ENCODE measurements at places on chromosomes 2 and 18. TPM values are rescaled to one million over a fixed set of nuclear protein-coding genes. Genes with fewer than 3 reads are reported as not detected.
A peak's percentile ranks its signal among the peaks of the same experiment; 100 is the strongest.

DNA sequence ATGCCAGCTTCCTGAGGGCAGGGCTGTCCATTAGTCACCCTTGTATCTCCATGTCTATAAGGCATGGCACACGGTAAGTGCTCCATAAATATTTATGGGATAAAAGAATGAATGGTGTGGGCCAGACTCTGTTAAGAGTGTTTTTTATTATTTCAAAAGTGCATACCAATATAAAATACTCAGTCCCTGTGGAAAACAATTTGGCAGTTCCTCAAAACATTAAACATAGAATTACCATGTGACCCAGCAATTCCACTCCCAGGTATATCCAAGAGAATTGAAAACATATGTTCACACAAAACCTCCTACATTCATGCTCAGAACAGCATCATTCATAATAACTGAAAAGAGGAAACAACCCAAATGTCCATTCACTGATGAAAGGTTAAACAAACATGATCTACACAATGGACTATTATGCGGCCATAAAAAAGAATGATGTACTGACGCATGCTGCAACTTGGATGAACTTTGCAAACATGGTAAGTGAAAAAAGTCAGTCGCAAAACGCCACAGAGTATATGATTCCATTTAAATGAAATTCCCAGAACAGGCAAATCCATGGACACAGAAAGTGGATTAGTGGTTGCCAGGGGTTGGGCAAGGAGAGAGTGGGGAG is 69.1 kb upstream of the TCF7L1 start:
- no peak for DNase-seq

GRCh38 chr2:154447727-154448418 is 250.6 kb upstream of the KCNJ3 start:
- no peak for DNase-seq

- DNase-seq, result no peak
Observed at GRCh38 chr2:145739681-145740080, 1219.8 kb upstream of the ZEB2 start.

DNA sequence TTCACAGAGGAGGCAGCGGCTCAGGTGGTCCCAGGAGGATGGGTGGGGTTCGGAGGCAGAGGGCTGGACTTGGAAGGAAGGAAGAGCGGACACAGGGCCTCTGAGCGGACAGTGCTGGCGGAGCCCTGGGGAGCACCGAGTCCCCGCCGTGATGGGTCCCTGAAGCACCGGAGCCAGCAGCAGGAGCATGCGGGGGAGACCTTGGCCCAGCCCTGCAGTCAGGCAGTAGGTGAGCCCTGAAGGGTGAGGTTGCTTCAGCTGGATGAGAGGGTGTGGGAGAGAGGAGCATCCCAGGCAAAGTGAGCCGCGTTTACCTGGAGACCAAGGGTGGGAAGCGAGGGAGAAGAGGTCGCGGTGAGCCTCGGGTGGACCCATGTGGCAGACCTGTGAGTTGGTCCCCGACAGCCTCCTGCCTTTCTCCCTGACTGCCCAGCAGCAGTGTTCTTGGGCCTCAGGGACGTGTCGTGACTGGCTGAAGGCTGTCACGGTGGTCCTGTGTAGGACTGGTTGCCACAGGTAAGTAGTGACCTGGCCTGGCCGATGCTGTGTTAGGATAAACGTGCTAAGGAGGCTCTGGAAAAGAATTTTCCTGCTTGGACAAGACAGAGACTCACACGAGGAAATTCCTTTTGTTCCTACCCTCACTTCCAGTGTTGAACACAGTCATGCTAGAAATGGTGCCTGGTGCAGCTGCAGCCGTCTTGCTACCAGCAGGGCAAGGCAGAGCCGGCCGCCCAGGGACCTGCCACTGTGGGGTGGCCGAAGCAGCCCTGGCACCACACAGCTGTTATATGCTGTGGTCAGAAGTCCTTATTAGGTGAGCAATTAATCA is 73.0 kb downstream of the RRM2 start:
- DNase-seq, result no peak

DNA sequence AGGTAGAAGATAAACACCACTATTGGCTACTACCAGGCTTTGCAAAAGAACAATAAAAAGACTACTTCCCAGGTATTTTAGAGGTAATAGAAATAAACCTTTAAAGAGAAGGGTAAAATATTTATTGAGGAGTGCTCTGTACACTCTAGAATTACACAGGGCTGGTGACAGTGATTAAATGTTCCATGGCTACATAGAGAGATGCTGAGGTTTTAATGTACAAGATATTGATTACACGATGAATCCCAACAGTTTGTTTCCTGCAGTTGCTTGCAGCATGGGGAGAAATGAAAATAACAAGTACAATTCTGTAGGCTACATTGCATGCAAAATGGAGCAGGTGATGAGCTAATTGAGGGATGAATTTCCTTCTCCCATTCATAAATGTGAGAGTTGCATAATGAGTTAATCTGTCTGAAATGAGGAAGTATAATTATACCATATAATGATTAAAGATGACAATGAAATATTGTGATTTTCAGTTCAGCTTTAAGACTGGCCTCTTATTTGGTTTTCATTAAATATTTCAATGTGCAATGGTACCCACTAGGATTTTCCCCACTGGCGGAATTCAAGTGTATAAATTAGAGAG is 266.1 kb downstream of the SOCS6 start:
- no peak for DNase-seq

- no peak for DNase-seq
Observed at GRCh38 chr2:235218486-235218907, 266.7 kb downstream of the SH3BP4 start.

- DNase-seq, result peak; percentile 64
Observed at GRCh38 chr2:68368654-68369336, 3.7 kb downstream of the PLEK start.

GRCh38 chr2:204046145-204046544 is 109.6 kb downstream of the ICOS start:
- DNase-seq, result no peak

- DNase-seq, result no peak
Observed at GRCh38 chr2:8659735-8660492, 21.9 kb upstream of the ID2 start.

GRCh38 chr2:12617366-12617765 is 99.4 kb upstream of the TRIB2 start:
- no peak for DNase-seq

POMC gene
- total RNA-seq, result 0.78 TPM

GRCh38 chr18:67266246-67267237 is 250.0 kb downstream of the DSEL start:
- no peak for DNase-seq

DNA sequence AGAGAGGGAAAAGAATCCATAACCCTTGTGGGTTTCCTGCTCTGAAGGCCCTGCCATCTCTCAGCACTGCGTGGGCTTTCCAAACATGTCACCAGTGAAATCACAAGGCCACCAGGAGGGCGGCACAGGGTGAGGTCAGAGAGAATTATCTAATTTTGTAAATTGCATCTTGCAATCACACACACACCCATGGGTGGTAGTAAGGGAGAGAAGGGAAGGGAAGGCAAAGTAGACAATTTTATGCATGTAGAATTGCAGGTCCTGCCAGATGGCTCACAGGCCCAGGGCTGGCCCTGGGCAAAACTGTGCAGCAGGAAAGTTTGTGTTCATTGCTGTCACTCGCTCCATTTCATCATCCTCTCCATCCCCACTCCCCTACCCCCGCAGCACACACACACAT is 21.0 kb upstream of the ZBTB7C start:
- DNase-seq, result no peak

SERPINB7 gene
- total RNA-seq, result not detected

- DNase-seq, result no peak
Observed at GRCh38 chr2:239827523-239827890, 197.6 kb downstream of the NDUFA10 start.

LYG2 gene
- not detected for total RNA-seq

CPO gene
- total RNA-seq, result not detected

UPP2 gene
- total RNA-seq, result 1.7 TPM

- DNase-seq, result no peak
Observed at GRCh38 chr2:209864716-209865295, 93.2 kb downstream of the UNC80 start.

All from occipital lobe (tissue), 3 donors.